Foreskin keratinocyte (primary cell): ENCODE measurements at places on chromosomes 5 and 9. TPM values are rescaled to one million over a fixed set of nuclear protein-coding genes. Genes with fewer than 3 reads are reported as not detected.

GRCh38 chr5:125597338-125597737 lies 825.9 kb upstream of the GRAMD2B start:
- DNase-seq = peak; percentile 31

DNA sequence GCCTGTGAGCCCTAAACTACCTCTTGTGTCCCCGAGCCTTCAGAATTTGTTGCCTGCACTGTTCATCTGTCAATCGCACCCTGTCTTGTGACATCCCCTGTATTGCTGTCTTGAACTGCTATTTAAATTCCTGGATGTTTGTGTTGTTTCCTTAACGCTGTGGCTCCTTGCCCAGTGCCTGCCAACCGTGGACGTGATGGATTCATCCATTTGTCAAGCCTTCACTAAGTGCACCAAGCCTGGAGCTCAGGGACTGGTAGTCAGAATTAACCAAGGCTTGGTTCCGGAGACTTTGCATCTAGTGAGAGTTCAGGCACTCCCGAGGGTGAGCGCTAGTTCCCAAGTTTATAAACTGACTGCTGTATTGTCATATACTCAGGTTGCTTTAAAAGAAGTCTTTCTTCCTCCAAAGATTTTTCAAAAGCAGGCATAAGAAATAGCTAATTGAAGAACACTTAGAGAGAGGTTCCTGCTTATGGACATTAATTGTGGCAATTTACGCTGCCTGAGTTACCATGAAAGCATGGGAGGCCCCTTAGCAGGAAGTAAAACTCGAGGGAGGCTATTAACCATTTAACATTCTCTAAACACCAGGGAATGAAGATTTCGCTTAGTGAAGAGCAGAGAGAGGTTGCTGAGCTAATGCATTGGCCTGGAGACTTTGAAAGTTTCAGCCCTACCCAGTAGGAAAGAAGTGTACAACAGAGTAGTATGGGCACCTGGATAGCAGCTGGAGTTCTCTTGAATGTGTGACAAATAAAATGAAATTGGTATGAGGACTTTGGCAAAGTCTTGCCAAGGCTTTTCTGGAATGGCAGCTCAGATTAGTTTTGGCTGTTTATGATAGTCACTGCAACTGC lies 29.0 kb downstream of the RGS3 start:
- DNase-seq = peak; percentile 11

DNA sequence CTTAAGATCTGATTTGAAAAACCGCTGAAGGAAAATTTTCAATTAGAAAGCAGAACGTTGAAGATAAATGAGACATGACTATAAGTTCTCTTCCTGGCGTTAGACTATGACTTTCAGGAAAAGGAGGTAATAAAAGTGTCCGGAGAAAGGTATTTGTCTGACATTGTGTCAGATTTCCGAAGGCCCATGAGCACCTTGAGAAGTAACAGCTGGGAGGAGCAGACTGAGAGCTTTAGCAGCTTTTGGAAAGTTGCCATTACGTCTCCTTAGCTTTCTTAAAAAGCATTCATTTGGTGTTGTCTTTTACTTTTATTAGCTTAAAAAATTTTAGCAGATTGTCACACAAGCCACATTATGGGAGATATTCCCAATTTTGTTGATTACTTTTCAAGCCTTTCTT lies 363.5 kb downstream of the NDUFS4 start:
- no peak for DNase-seq

DNA sequence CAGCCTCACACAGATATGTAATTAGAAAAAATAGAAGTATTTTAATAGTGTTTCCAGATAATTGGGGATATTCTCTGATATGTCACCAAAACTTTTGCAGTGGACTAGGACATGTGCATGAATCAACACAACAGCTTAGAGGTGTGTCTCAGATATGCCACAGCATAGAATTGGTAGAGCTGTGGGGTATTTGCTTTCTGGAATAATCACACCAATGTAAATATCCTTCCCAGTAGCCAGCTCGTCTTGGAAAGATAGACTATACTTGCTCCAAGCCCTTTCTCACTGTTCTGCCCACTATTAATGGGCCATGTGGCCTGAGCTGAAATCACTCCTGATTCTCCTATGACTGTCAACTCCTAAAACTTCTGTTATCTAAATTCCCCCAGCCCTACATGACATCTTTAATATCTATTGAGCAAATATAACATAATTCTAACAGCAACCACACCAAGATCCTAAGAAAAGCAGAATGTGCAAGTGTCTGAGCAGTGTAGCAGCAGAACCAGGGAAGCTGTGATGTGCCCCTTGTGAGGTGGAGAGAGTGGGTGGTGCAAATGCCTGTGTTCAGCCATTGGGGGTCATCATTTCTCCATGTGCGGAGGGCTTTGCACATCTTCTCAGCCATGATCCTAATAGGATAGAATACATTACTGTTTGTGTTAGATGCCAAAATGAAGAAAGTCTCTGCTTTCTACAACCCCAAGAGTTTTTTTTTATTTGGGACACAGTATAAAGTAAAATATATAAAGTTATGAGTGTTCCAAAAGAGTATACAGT lies 65.0 kb downstream of the MELK start:
- no peak for DNase-seq

GRCh38 chr5:11104651-11105112 lies 343.6 kb upstream of the DAP start:
- no peak for DNase-seq

- no peak for DNase-seq
These were observed 98.6 kb upstream of the MSX2 start for GRCh38 chr5:174625591-174626350.

GRCh38 chr5:97297063-97297703 lies 114.1 kb upstream of the RIOK2 start:
- peak; percentile 49 for DNase-seq

- no peak for DNase-seq
These were observed 4.5 kb downstream of the UBE2D2 start for GRCh38 chr5:139565411-139566305.

DNA sequence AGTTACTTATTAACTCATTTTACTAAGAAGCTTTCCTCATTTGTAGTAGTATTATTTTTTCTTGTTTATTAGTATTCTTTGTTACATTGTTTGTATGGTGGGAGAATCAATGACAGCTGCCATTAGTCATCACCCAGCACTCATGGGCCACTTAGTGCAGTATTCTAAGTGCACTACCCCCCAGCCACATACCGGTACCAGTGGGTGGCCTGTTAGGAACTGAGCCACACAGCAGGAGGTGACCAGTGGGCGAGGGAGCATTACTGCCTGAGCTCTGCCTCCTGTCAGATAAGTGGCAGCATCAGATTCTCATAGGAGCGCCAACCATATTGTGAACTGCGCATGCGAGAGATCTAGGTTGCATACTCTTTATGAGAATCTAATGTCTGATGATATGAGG lies 24.2 kb upstream of the CAMLG start:
- DNase-seq = no peak

DNA sequence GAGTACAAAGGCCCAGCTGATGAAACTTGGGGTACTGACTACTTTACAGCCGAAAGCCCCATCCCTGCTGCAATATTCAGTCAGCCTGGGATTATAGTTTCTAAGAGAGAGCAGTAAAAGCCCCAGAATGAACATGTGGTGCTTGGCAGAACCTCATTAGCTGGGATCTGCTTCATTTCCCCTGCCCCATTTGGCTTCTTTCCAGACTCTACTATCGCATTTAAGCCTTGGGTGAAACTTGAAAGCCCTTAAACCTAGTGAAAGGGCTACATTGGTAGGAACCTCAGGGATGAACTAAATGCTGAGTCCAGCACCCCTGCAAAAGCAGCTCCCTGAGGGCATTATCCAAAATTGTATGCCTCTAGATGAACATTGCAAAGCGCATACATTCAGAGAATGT lies 631.1 kb downstream of the ACTL7B start:
- DNase-seq = no peak

GRCh38 chr5:78419396-78419795 lies 59.0 kb downstream of the SCAMP1 start:
- no peak for DNase-seq

DNA sequence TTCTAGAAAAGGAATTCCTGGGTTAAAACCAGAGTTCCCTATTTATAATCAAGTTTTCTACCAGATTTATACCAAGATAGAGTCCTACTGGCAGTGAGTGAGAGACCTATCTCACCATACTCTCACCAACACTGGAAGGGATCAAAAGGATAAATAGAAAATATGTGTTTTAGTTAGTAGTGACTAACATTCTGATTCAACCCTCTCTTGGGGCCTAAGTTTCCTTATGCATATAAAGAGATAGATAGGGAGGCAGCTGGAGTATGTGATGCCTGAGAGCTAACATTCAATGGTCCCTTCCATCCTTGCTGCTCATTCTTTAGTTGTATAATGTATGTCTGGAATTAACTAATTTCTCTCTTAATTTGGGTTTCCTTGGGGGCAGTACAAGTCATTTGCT lies 32.0 kb downstream of the CKMT2 start:
- DNase-seq = no peak

DNA sequence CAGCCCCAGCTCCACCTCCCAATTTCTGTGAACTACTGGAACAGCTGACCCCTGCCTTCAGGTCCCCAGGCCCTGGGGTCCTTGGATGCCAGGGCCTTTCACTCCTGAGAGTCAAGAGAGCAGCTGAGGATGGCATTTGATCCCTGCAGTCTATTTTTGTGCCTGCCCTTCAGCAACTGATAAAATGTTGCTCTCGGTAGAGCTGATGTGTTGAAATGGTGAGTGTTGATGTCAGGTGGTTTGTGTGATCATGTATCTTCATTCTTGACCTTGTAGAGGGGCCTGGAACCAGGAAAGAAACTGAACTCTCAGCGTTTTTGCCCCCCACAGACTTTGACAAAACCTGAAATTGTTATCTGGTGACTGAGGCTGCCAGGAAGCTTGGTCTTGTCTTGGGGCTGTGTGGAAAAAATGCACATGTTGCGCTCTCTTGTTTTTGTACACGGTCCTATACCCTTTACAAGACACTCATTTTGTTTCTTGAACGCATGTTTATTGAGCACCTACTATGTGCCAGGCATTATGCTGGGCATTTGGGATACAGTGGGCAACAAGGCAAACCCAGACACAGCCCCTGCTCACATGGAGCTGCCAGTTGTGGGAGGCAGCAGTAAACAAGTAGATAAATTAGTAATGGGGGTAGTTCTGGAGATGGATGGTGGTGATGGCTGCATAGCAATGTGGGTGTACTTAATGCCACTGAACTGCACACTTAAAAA lies 78.3 kb downstream of the PPARGC1B start:
- no peak for DNase-seq

DNA sequence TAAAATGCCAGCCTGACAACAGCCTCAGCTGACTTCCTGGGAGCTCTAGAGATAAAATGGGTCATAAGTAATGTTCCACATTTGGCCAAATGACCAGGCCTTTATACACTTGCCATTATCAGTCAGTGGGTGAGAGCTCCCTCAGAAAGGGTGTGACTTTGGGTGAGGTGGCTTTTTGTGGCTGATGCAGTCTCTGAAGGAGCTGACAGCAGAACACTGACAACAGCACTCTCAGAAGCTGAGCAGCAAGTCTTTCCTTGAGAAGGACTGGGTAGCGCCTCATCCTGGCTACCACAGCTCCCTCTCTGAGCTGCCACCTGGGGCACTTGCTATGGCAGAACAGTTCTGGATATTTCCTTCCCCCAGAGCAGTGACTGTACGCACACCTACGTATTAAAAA lies 22.0 kb upstream of the GNAQ start:
- DNase-seq = no peak

DNA sequence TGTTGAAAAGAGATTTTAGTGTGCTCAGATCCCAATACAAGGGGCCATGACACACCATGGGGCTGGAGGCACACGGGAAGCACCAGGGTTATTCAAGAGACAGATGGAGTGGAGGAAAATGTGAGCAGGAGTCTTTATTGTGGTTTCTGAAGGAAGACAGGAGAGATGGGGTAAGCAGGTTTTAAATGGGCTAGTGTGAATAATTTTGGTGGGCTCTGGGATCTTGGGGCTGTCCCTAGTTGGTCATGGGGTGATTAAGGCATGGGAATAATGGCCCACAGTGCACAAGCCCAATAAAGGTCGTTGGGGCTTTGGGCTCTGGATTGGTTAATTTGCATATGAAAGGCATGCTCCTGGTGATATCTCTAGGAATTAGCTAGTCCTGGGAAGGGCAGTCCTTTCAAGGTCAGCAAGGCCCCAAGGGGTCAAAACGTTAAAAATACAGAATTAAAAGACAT lies 3.6 kb upstream of the SCGB3A2 start:
- DNase-seq = no peak

- DNase-seq = no peak
These were observed 32.3 kb downstream of the GLRA1 start for GRCh38 chr5:151892393-151892792.

DNA sequence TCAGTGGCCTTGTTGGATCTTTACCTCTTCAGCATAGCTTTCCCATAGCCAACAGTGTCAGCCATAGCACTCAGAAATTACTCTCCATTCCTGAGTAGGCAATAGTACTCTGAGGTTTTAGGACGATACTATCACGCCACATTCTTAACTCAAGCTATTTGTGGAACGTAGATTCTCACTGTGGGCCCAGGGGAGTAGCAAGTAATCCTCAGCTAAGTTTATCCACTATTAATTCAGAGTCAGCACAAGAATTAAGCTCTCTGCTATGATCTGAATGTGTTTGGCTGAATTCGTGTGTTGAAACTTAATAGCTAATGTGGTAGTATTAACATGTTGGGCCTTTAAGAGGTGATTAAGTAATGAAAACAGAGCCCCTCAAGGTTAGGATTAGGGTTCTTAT lies 858.8 kb upstream of the NUDT12 start:
- no peak for DNase-seq

- DNase-seq = peak; percentile 66
These were observed 1.2 kb downstream of the RIC1 start for GRCh38 chr9:5630081-5630507.

GRCh38 chr5:109650493-109650892 lies 39.2 kb upstream of the MAN2A1 start:
- no peak for DNase-seq

DNA sequence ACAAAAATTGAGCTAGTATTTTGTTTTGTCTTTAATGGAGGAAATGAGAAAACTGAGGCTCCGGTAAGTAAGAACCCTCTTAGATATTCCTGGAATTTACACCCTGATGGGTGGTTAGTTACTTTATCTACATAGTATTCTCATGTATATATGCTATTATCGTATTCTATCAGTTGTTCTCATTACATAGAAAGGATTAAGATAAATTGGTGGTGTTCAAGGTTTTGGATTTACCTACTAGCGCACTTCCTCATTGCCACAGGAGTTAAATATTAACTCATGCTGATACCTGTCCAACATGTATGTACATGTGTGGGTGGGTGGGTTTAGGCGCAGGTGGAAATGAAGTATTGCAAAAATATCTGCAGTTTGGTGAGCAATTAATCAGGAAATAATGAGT lies 61.1 kb upstream of the IFNE start:
- no peak for DNase-seq

The POLR3G gene
- 21.6 and 24.1 TPM in 2 replicates for total RNA-seq

The FCN1 gene
- total RNA-seq = not detected in 2 replicates

The IL13 gene
- total RNA-seq = not detected in 2 replicates

The GARIN3 gene
- not detected in 2 replicates for total RNA-seq

The EIF4E1B gene
- total RNA-seq = not detected in 2 replicates

The IFNE gene
- 1.4 and 1.9 TPM in 2 replicates for total RNA-seq

The GZMA gene
- total RNA-seq = not detected in 2 replicates

The CEP72 gene
- 11.2 and 11.5 TPM in 2 replicates for total RNA-seq

The TRIP13 gene
- 43.4 and 58.3 TPM in 2 replicates for total RNA-seq

The ADAMTS12 gene
- total RNA-seq = 0.14 and 0.41 TPM in 2 replicates

The TRIM36 gene
- 1.8 and 2.4 TPM in 2 replicates for total RNA-seq

The ALDH1A1 gene
- 1.4 TPM in 1 of 2 replicates, not detected in the other for total RNA-seq
